ENCODE measurements at places on chromosomes 7 and 10.

GRCh38 chr7:155851892-155852291, 39.6 kb upstream of the SHH start:
- no peak for DNase-seq

DNA sequence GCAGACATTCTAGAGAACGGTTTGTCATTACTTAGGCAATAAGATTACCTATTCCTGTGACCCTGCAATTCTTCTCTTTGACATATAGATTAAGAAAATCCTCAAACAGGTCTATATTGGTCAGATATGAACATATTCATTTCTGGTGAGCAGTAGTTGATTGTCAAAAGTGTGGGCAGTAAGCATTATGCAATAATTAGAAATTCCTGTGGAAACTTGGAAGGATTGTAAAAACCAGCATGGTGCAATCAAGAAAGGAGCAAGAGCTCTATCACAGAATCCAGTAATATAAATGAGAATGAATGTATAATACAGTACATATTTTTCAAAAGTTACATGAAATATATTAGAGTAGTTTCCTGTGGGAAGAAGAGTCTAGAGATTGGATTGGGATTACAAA, 406.5 kb downstream of the SUGCT start:
- no peak for DNase-seq

- DNase-seq, result no peak
Observed at GRCh38 chr7:1240517-1241257, 8.0 kb downstream of the UNCX start.

DNA sequence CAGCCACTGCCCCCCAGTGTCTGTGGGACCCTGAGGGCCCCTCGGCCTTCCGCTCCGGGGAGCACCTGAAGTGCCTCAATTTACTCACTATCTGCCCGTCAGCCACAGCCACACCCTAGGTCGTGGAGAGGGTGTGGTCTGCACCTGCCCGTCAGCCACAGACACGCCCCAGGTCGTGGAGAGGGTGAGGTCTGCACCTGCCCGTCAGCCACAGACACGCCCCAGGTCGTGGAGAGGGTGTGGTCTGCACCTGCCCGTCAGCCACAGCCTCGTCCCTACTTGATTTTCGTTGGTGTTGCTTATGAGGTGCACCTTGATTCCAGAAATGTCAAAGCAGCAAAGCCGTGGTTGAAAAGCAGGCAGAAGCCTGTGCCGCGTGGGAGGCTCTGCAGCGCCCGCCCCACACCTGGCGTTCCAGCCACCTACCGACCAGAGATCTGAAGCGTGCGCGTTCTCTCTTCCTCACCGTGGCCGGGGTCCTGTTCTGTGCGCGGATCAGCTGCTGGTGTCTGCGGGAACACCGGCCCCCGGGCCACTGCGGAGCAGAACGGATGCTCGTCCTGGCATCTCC, 101.6 kb downstream of the DYNC2I1 start:
- DNase-seq, result peak; percentile 20

DNA sequence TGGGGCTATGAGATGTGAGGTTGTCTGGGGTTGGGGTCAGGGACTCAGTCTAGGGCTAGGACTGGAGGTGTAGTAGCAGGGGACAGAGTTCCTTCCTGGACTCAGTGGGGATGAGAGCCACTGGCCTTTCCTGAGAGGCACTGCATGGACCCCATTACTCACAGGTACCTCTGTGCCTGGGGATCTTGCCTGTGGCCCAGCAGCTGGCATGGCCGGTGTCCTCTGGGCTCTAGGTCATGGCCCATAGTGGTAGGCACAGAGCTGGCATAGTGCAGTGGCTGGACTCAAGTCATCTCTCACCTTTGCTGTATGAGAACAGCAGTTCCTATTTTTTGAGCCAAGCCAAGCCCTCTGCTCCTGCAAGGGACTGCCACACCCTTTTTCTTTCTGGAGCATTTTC, 51.9 kb downstream of the NEURL1 start:
- DNase-seq, result no peak
